ENCODE measurements at places on chromosomes 5 and 9. TPM values are rescaled to one million over a fixed set of nuclear protein-coding genes. Genes with fewer than 3 reads are reported as not detected.

The TMEFF1 gene
- 1.1 TPM for total RNA-seq

The IL5 gene
- not detected for total RNA-seq

The LMX1B gene
- not detected for total RNA-seq

The FSD1L gene
- 4.5 TPM for total RNA-seq

The LRRC26 gene
- not detected for total RNA-seq

The ORM2 gene
- not detected for total RNA-seq

The F12 gene
- 0.25 TPM for total RNA-seq

The SLC34A1 gene
- total RNA-seq, result not detected

The GABBR2 gene
- 0.13 TPM for total RNA-seq

The MAST4 gene
- 6.7 TPM for total RNA-seq

The AK8 gene
- 0.40 TPM for total RNA-seq

The NOXA1 gene
- 0.53 TPM for total RNA-seq

The FOXI1 gene
- total RNA-seq, result not detected

The LCN2 gene
- total RNA-seq, result not detected

The PCDHAC2 gene
- total RNA-seq, result 0.31 TPM

The WDR31 gene
- 2.1 TPM for total RNA-seq

The ENHO gene
- total RNA-seq, result not detected

The HSD17B4 gene
- 215 TPM for total RNA-seq

The CDX1 gene
- total RNA-seq, result 0.12 TPM

The VCP gene
- 411 TPM for total RNA-seq

The AQP7 gene
- total RNA-seq, result 1.8 TPM

The MAMDC4 gene
- total RNA-seq, result 0.68 TPM

The PIGO gene
- total RNA-seq, result 11.8 TPM

The CTSV gene
- total RNA-seq, result 0.26 TPM

The GKAP1 gene
- 0.26 TPM for total RNA-seq

The CBY3 gene
- not detected for total RNA-seq

The GNA14 gene
- total RNA-seq, result 4.4 TPM

Data from aortic smooth muscle cell (primary cell).